Stimulated activated naive CD4-positive, alpha-beta T cell (primary cell): ENCODE measurements at places on chromosomes 7 and 10.

GRCh38 chr10:74194545-74194944 is 43.5 kb downstream of the ADK start:
- no peak for DNase-seq

DNA sequence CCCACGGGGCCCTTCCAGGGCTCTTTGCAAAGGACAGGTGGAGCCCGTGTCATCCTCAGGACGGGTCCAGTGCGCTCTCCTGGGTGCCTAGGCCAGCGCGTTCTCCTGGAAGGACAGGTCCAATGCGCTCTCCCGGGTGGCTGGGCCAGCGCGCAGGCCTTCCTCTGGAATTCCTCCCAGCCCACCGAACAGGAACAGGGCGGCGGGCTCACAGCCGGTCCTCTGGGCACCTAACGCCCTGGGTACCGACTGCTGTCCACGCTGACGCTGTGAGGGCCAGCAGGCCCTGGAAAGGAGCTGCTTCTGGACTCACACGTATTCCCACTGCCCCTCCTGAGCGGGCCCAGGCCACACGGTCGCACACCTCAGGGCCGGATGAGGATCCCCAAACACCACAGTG is 49.3 kb downstream of the STK32C start:
- DNase-seq, result no peak

GRCh38 chr7:127799535-127800305 is 147.7 kb downstream of the SND1 start:
- no peak for DNase-seq

- DNase-seq, result no peak
These were observed 579.8 kb upstream of the CELF2 start for GRCh38 chr10:10437886-10438285.

DNA sequence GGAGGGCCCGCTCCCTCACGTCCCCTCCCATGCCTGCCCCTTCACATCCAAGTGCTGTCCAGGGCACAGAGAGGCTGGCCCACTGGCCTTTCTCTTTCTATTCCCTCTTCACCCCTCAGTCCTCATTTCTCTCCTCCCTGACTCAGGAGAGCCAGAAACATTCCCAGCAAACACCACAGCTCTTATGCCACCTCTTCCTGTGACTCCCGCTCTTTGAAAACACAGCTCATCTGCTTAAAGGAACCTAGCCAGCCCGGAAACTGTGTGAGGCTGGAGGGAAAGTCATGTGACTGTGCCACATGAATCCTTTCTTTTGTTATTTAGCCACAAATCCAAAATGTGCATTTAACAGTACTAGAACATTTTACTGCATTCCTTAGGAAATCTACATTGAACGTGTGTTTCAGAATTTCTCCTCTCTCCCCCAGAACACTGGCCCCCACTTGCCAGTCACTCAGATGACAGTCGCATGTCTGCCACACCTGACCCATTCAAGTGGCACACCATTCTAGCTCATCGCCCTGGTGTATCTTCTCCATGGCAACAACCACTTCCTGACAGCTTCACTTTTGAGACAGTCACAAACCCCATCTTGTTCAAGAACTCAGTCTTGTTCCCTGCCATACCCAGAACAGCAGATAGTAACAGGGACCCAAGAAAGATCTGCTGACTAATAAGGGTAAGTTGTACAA is 42.8 kb downstream of the GRB10 start:
- peak; percentile 35 for DNase-seq

DNA sequence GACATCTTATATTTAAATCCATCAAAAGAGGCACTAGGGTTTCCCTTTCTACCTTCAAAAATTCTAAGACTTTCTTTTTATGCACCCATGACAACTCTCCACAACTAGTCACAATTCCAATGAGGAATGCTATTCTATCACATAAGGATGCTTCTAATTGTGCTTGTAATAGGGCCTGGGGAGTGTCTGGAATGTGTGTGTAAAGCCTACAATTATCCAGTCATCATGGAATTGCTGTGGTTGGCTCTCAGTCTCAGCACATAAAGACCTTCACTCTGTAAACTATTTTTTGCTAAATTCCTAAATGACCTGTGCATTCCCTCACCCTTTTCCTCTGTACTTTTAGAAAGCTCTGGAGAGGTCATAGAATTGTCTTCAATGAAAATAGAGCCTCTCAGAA is 86.7 kb downstream of the EPDR1 start:
- DNase-seq, result no peak

DNA sequence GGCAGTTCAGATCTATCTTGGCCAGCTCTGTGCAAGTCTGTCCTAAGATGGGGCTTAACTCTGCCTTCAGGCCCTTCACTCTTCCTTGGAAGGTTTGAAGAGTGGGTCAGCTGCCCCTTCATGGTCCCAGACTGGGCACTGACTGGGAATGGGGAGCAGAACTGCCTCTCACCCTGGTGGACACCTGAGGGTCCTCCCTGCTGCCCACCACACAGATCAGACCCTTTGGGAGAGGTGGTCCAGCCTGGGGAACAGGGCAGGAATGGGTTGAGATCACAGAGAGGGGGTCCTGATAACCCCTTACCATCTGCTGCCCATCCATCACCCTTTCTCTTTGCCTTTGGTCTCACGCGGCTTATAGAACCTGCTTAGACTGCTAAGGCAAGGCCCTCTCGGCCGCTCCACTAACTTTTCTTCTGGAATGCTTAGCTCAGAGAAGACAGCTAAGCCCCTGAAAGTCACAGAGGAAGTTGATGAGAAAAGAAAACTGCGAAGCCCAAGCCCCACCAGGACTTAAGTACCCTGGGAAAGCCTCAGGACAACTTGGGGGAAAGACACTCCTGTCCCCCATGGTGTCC is 402 bp upstream of the CDHR1 start:
- no peak for DNase-seq

DNA sequence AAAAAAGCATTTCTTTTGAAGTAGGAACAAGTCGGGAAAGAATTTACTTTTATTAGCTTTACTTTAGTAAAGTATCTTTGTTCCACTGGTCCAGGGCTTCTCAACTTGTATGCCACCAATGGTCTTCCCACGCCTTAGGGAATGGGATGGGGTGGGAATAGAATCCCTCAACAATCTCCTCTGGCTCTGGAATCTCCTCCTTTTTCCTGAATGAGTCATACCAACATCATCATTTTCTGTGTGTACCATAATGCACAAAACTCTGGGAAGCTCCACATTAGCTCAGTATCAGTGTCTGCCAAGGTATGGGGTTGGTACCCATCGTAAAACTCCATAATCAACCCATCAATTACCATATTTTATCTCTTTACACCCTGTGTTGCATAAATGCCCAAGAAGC is 159.4 kb upstream of the BMPER start:
- DNase-seq, result no peak

DNA sequence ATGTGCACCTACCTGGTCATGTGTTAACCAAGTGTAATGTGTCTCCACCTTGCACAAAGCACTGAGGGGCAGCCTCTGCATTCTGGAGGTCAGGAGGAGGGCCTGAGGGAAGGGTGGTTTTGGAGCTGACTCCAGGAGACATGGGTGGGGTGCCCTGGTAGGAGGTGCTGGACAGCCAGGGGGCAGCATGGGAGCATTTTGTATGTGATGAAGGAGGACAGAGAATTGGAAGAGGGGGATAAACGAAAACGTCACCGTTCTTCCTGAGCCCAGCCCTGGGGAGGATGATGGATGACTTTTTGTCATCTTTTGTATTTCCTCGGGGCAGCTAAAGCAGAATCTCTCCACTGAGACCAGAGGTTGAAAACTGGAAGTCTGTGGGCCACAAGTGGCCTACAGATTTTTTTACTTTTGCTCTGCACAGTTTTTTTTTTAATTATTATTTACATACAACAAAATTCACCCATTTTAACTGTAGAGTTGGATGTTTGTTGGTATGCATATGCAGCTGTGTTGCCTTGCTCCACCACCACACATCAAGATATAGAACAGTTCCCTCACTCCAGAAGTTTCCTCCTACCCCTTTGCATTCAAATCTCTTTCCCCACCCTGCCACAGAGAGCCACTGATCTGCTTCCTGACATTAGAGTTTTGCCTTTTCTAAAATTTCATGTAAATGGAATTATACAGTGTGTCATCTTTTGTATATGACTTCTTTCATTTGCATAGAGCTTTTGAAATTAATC is 242.5 kb downstream of the VTI1A start:
- no peak for DNase-seq

DNA sequence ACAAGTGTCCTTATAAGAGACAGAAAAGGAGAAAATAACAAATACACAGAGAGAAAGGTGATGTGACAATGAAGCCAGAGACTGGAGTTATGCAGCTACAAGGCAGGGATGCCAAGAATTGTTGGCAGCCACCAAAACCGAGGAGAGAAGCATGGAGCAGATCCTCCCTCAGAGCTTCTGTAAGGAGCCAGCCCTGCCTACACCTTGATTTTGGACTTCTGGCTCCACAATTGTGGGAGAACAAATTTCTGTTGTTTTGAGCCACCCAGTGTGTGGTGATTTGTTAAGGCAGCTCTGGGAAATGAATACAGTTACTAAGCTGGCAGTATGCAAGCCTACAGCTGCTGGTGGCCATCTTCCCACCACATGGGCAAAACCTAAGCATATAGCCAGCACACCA is 163.6 kb downstream of the GRM8 start:
- DNase-seq, result no peak

DNA sequence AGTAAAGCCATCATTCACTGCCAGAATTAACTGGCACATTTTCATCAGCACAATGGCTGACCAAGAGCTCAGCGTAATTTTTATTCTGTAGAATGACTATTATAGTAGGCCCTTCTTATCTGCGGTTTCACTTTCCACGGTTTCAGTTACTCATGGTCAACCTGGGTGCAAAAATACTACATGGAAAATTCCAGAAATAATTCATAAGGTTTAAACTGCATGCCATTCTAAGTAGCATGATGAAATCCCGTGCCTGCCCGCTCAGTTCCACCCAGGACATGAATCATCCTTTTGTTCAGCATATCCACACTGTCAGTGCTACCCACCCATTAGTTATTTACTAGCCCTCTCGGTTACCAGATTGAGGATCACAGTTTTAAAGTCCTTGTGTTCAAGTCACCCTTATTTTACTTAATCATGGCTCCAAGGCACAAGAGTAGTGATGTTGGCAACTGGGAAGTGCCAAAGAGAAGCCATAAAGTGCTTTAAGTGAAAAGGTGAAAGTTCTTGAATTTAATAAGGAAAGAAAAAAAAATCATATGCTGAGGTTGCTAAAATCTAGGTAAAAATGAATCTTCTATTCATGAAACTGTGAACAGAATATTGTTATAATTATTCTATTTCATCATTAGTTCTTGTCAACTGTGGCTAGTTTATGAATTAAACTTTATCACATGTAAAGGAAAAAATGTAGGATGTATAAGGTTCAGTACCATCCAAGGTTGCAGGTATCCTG is 204.9 kb downstream of the DOCK4 start:
- DNase-seq, result no peak

DNA sequence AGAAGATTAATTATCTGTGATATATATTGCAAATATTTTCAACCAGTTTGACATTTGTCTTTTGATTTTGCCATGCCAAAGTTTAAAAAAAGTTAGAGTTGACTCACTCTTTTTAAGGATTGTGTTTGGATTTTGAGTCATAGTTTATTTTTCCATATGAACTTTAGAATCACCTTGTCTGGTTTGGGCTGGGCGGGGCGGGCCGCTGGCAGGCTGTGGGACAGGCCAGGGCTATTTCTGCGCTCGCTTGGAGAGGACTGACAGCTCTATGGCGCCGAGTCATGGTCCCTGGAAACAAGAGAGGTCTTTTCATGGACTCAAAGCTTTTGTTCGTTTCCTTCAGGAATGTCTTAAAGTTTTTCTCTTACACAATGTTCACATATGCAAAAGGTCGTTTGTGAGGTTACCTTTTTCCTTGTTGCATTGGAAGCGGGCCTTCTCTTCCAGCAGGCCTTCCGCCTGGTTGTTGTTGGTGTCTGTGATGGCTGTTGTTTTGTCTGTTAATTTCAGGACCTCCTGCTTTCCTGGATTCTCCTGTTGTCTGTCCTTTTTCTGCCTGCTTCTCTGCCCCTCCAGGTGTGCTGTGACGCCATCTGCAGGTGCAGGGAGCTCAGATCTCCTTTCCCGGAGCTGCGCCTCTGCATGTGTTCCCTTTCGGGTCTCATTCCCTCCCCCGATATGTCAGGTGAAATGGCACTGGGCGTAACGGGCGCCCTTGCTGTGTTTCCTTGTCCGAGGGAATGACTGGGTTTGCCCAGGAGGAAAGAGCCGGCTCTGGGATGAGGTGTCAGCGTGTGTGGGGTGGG is 53.8 kb downstream of the INPP5A start:
- no peak for DNase-seq

DNA sequence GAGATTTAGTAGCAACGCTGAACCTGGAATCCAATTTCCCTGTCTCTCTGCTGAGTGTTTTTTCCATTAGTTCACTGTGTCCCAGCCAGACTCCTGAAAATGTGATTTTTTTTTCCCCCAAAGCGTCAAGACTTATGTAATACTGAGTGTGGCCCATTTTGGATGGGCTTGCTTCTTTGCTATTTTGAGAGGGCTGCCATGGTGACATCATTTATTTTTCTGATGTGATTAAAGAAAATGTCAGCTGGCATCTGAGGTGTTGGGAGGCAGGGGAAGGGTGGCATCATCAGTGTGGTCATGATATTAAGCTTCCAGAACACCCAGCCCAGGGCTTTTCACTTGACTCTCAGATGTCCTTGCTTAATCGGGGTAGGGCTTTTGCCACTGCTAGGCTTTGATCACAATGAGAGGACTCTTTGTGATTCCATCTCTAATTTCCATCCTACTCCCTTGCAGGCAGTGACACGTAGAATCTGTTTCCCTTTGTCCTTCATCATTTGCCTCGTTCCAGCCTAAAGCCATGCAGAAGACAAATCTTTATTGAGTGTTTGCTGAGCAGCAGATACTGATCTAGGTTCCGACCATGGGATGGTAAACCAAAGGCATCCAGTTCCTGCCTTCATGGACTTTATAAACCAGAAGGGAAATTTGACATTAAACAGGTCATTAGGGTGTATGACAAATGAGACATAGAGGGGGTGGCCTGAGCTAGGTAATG is 7.4 kb downstream of the ZNF365 start:
- DNase-seq, result no peak

DNA sequence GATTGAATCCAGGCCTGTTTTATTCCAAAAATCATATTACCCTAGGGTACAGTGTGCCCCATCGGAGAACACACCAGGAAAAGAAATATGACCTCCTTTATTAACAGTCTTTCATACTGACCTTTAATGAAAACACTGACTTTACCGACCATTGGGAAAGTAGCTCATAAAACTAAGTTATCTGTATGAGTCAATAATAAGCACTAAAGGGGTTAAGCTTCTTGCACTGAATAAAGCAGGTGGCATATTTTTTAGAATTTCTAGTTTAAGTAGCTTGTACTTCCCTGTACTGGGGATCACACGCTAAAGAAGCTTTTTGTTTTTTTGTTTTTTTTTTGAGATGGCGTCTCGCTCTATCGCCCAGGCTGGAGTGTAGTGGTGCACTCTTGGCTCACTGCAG is 199.8 kb downstream of the FAM107B start:
- no peak for DNase-seq

DNA sequence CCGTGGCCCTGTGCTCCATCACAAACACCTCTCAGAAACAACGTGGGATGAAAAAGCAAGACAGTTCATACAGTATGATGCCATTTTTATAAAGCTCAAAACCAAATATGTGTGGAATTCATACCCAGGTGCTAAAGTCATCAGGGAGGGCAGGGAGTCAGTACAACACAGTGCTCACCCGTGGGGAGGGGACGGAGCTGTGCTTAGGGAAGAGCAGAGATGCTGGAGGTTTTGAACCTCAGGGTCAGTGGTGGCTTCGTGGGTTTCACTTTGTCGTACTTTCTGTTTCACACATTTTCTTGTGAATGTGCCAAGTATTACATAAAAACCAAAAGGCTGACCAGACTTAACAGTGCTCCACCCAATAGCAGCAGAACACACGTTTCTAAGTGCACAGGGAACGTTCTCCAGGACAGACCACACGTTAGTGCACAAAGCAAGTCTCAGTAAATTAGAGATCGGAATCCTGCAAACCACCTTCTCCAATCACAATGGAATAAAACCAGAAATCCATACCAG is 21.2 kb downstream of the ZMIZ2 start:
- DNase-seq, result no peak
